ENCODE measurements at places on chromosomes 11 and 22.

GRCh38 chr11:84930863-84931262, 696.3 kb downstream of the DLG2 start:
- no peak for DNase-seq

GRCh38 chr22:36727110-36727509, 23.6 kb upstream of the CACNG2 start:
- DNase-seq, result no peak

- DNase-seq, result peak; percentile 69
Measured at GRCh38 chr22:30649430-30650007, 13.9 kb downstream of the SLC35E4 start.

- no peak for DNase-seq
Measured at GRCh38 chr22:19875061-19875530, 20.4 kb upstream of the GNB1L start.

- DNase-seq, result no peak
Measured at GRCh38 chr11:27363576-27364117, 632 bp upstream of the CCDC34 start.

- peak; percentile 61 for DNase-seq
Measured at GRCh38 chr11:67640021-67640757, 626 bp upstream of the TBX10 start.

DNA sequence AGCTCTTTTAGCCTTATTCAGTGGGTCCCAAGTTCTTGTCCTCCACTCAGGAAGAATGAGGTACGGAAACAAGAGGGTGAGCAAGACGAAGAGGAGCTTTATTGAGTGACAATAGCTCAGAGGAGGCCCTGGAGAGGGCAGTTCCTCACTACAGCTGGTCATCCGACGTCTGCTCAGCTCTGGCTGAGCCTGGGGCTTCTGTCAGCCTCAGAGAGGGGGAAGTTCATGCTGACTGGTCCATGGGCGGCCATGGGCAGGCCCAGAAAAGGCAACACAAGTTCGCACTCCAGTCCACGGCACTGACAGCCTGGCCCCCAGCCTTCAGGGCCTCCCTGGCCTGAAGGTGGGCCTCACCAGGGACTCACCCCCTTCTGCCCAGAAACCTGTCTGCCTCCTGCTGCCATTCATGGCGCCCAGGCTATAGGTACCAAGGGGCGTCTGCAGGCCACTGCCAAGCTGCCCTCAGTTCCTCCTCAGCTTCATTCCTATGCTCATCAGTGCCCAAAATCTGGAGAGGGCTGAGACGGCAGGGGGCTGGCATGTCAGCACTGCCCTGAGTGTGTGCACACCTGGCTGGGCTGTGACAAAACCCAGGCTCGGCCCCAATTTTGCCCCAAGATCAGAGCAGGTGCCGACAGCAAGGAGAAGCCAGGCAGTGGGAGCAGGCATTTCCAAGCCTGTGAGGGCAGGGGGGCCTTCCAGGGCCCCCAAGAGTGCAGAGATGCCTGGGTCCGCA, 21.7 kb upstream of the KIAA0930 start:
- peak; percentile 27 for DNase-seq

DNA sequence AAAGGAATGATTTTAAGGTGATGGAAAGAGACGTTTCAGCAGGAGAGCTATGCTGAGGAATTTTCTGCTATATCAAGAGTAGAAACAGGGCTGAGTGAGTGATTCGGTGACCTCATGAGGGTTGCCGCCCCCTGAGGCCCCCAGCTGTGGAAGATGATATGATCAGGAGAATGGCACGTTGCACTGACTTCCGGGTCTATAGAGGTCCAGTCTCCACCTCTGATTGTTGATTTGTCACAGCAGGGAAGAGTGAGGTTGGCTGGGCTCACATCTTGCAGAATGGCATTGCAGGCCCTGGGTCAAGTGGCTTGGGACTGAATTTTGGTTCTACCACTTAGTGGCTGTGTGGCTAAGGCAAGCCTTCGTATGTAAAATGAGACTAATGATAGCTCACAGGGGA, 205.1 kb downstream of the SNX19 start:
- DNase-seq, result no peak

DNA sequence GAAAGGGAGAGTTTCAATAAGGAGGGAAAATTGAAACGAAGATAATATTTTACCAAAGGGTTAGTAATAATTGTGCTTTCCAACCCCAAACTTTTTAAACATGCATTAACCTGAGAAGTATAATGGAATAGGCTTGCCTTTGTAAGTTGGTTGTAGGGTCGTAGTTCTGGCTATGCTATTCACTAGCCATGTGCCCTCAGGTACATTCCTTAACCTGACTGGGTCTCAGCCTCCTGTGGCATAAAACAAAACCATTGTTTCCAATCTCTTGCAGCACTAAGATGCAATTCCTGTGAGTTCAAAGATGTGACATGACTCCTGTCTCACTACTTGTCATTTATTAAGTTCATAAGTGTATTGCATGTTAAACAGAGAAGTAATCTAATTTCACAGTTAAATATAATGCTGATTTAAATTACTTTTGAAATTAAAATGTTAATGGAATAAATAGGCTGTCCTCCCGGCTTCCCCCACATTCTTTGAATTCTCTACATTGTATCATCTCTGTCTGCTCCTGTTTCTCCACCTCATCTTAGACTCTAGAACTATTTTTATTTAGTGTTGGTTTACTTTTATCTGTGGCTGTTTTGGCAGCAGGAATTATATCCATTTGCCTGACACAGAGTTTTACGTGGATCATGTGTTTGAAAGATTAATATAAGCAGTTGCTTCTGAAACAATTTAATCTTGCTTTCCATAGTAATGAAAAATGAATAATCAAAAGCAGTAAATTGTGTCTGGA, 216.3 kb downstream of the FAT3 start:
- no peak for DNase-seq

- no peak for DNase-seq
Measured at GRCh38 chr11:70568035-70568813, 169.9 kb downstream of the CTTN start.

DNA sequence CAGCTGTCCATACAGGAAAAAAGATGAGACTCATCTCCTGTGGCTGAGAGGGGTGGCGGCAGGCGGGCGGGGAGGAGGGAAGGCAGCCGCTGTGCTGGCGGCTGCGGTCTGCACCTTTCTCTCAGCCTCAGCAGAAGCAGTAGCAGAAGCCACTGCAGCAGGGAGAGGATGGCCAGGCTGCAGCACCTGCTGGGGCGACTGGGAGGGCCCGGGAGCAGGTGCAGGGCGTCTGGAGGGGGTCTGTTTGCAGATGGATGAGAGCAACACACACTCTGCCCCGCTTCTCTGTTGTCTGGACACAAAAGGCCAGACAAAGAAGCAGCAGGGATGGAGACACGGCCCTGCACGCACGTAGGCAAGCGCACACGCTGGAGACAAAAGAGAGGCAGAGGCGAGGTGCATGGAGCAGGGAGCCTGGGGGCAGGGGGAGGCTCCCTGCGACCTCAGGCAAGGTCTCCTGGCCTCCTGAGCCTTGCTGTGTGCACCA, 9.3 kb upstream of the MIAT start:
- DNase-seq, result peak; percentile 28

GRCh38 chr22:26781062-26781461, 123.7 kb downstream of the MIAT start:
- DNase-seq, result no peak

GRCh38 chr22:19760951-19761724, 560 bp downstream of the TBX1 start:
- no peak for DNase-seq

DNA sequence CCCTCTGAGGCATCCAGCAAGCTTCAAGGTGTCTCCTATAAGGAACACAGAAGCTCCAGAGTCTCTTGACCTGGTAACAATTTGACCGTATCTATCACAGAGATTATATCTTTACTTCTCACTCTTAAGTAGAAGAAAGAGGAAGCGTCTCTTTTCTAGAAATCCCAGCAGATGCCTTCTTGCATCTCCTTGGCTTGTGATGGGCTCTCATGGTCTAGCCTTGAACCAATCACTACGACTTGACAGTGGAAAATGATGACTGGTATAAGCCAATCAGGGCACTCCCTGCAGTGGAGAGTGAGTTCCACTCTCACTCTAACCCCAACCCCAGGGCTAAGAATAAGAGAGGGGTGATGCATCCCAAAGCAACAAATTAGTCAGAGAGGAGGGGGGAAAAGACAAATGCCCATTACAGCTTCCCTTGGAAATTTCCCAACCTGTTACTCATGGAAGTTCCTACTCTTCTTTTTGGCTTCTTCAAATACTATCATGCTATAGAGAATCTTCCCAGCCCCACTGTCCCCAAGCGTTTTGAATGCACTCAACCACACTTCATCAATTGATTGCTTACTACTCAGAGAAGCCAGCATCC, 293.5 kb downstream of the MN1 start:
- DNase-seq, result no peak

DNA sequence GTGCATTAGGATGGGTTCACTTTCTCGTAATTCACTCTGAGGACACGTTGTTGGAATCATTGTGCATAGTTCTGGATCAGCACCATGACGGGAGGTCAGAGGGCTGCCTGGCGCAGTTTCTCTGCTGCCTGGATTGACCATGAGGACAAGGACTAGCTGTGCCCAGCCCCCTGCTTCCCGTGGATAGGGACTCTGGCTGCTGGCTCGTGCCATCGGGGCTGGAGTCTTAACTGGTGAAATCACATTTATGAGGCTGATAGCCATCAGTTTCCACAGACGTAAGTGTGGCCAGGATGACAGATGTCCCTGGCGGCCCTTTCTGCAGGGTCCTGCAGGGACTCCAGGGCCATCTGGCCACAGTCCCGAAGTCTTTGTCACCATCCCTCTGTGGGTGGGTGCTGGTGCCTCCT, 24.1 kb upstream of the GRAMD4 start:
- no peak for DNase-seq

- DNase-seq, result no peak
Measured at GRCh38 chr11:69654660-69655478, 13.9 kb downstream of the CCND1 start.

All from CD4-positive, alpha-beta T cell treated with Interferon gamma for 1 hour (primary cell).